ENCODE measurements at places on chromosomes 3 and 15. TPM values are rescaled to one million over a fixed set of nuclear protein-coding genes. Genes with fewer than 3 reads are reported as not detected.

SLITRK3 gene
- 0.03 TPM for polyA plus RNA-seq

GRCh38 chr3:110969229-110970211, 102.1 kb upstream of the NECTIN3 start:
- H3K4me3 ChIP-seq: no peak overlapping the region
- no peaks in the 10 kb centered on the region for H3K4me1 ChIP-seq
- DNase-seq: no peak
- no peaks in the 10 kb centered on the region for H3K36me3 ChIP-seq
- H3K27ac ChIP-seq: no peak overlapping the region

- DNase-seq: no peak
- H3K36me3 ChIP-seq: peaks cover 1% of the 10 kb centered on the region
- no peak overlapping the region for H3K4me3 ChIP-seq
- H3K27me3 ChIP-seq: no peaks in the 10 kb centered on the region
- H3K4me1 ChIP-seq: no peaks in the 10 kb centered on the region
These were observed 65.8 kb downstream of the AAGAB start for GRCh38 chr15:67188551-67189218.

GRCh38 chr15:66621491-66622467, 56.0 kb upstream of the LCTL start:
- no peaks in the 10 kb centered on the region for H3K4me1 ChIP-seq
- H3K27me3 ChIP-seq: no peaks in the 10 kb centered on the region
- H3K27ac ChIP-seq: no peak overlapping the region
- H3K36me3 ChIP-seq: no peaks in the 10 kb centered on the region
- DNase-seq: no peak

GRCh38 chr3:195115600-195116406, 155.2 kb downstream of the XXYLT1 start:
- no peaks in the 10 kb centered on the region for H3K27me3 ChIP-seq
- H3K4me1 ChIP-seq: no peaks in the 10 kb centered on the region
- no peak overlapping the region for H3K27ac ChIP-seq
- peak; percentile 71 for DNase-seq
- H3K4me3 ChIP-seq: no peak overlapping the region

DNA sequence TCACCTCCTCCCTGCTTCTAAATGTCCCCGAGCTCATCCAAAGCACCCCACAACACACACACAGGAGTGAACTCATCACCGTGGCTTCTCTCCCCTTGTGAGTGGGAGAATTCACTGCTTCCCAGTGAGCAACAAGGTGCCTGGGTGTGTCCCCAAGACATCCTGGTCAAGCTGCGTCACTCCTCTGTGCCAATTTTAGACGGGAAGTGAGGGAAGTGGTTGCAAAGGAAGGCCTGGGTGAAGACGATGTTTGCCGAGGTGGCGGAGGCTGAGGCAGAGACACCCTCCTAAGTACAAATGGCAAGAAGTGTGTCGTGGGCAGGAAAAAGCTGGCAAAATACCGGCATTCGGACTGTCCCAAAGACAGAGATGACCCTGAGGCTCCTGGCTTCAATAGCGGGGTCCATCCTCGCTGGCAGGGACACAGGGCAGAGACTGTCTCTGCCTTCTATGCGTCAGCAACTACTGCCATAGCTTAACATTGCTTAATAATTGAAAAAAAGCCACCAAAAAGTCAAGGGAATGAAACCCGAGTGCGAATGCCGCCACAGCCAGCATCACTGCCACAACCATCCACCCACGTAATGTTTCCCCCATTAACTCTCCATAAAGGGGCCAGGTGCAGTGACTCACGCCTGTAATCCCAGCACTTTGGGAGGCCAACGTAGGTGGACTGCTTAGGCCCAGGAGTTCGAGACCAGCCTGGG, 72.8 kb downstream of the VGLL4 start:
- no peaks in the 10 kb centered on the region for H3K36me3 ChIP-seq
- no peaks in the 10 kb centered on the region for H3K27me3 ChIP-seq
- no peaks in the 10 kb centered on the region for H3K4me1 ChIP-seq
- H3K27ac ChIP-seq: peak overlapping the region; percentile 46
- no peak overlapping the region for H3K4me3 ChIP-seq

DNA sequence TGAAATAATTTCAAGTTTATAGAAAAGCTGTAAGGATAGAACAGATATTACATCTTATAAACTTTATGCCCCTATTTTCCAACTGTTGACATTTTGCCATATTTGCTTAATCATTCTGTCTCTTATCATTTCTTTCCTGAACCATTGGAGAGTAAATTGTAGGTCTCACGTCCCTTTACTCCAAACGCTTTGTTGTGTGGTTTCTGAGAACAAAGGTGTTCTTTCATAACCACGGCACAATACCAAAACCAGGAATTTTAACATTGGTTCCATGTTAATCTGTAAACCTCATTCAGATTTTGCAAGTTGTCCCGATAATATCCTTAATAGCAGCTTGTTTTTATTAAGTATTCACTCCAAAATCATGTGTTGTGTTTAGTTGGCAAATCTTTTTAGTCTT, 134.8 kb downstream of the AKAP13 start:
- H3K4me1 ChIP-seq: no peaks in the 10 kb centered on the region
- no peaks in the 10 kb centered on the region for H3K27me3 ChIP-seq
- DNase-seq: no peak
- H3K27ac ChIP-seq: no peak overlapping the region

- peaks cover 2% of the 10 kb centered on the region for H3K4me1 ChIP-seq
- H3K27me3 ChIP-seq: no peaks in the 10 kb centered on the region
- peak; percentile 80 for DNase-seq
- no peak overlapping the region for H3K4me3 ChIP-seq
These were observed 60.6 kb downstream of the ST6GAL1 start for GRCh38 chr3:186990878-186991308.

DNA sequence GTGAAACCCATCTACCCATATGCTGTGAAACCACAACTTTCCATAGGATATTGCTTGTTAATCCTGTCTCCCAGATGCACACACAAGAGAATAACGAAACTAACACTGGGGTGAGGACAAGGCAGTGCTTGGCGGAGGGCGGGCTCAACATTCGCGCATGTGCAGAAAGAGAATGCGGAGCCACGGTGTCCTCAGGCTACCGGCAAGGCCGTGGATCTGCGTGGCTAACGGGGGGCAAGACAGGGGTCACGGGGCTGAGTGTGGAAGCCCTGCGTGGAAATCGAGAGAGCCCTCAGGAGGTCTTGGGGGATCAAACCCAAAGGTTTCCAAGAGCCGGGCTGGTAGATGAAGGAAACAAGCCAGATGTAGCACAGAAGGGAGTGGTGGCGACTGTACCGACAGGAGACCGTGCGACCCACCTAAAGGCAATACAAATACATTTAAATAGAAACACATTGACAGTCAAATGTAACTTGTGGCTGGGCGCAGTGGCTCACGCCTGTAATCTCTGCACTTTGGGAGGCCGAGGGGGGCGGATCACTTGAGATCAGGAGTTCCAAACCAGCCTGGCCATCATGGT, 48.5 kb upstream of the TRA2B start:
- no peaks in the 10 kb centered on the region for H3K36me3 ChIP-seq
- H3K4me1 ChIP-seq: no peaks in the 10 kb centered on the region
- no peak for DNase-seq
- H3K4me3 ChIP-seq: no peak overlapping the region
- H3K27me3 ChIP-seq: no peaks in the 10 kb centered on the region
